NCI-H524 treated with DMSO at 0.1 percent for 48 hours (cell line): ENCODE measurements at places on chromosomes 2 and 18.
A peak's percentile ranks its signal among the peaks of the same experiment; 100 is the strongest.

DNA sequence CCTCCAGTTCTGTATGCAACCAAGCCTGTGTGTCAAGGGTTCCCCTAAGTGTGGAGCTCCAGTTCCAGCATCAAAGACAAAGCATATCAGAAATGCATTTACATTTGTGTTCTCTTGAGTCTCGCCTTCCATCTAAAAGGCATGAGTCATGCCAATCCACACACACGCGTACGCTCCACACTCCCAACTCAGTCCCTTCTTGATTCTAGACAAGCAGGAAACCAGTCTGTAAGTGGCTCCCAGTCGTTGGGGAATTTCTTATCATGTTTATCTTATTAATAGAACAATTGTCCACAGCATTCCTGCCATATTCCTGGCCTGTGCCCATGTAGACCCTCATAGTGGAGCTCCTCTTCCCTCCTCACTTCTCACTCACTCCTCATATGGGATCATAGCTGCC is 86.4 kb upstream of the SLC35G4 start:
- no peak for DNase-seq

DNA sequence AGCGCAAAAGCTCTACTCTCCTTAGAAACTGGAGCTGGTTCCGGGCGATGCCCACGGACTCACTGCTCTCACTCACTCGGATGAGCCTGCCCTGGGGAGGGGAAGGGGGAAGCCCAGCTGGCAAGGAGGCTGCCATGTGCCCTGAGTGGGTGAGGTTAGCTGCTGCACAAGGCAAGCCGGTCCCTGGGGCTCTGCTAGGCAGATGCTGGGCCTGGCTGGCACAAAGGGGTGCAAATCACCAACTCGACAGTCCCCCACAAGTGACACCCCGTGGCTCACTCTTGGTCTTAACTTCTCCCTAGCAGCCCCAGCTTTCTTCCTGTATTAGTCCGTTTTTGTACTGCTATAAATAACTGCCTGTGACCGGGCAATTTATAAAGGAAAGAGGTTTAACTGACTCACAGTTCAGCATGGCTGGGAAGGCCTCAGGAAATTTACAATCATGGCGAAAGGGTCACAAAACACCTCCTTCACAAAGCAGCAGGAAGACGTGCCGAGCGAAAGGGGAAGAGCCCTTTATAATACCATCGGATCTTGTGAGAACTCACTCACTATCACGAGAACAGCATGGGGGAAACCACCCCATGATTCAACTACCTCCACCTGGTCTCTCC is 33.2 kb downstream of the ADCY3 start:
- DNase-seq, result peak; percentile 46

GRCh38 chr2:237581751-237582746 is 8.5 kb downstream of the RAB17 start:
- DNase-seq, result peak; percentile 23

DNA sequence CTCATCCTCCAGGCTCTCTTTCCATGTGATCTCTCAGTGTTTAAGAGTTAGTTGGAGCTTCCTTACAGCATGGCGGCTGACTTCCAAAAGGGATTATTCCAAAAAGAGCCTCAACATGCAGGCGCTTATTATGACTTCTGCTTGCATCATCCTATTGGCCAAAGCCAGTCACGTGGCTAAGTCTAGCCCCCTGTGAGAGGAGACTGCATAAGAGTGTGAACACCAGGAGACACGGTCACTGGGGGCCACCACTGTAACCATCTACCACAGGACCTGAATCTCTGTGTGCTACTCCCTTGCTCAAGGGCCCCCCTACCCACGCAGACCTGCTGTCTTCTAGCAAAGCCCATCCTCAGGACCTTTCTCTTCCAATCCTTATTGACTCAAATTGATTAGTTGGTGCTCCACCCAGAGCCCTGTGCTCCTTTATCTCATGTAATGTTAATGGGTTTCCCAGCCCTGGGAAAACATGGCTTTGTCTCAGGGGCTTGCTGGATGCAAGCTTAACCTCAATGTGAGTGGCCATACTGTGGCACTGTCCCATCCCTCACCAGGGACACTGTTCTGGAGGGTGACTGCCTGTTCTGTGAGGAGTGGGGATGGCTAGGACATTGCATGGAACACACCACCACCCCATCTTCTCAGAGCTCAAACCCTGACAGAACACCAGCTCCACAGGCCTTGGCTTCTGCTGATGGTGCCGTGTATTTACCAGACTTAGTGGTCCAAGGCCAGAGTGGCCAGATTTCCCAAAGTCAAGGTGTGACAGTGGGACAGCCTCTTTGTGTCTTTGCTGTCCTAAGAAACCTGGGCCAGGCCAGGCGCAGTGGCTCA is 4.2 kb downstream of the IL1RN start:
- DNase-seq, result no peak

DNA sequence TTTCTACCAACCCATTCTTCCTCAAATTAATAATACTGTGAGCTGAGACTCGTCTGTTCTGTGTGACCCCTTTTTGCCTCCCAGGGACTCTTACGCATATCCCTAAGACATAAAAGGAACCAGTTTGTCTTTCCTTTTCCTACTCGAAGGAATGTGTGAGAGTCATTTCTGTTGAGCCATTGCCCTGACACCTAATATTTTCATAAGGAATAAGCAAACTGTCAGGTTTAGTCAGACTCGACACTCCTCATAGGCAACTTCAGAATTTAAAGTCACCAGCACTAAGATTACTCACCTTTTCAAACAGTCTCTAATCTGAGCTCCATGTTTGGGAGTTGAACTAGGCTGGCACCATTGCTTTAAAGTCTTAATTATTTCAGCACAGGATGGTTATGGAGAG is 305.5 kb downstream of the IKZF2 start:
- DNase-seq, result no peak

GRCh38 chr2:179622635-179623300 is 238.6 kb downstream of the ZNF385B start:
- no peak for DNase-seq

GRCh38 chr2:121591199-121591598 is 58.1 kb downstream of the CLASP1 start:
- no peak for DNase-seq

GRCh38 chr18:23095463-23095862 is 39.8 kb upstream of the CABLES1 start:
- DNase-seq, result no peak

GRCh38 chr2:28547906-28548600 is 52.2 kb downstream of the PLB1 start:
- DNase-seq, result no peak

DNA sequence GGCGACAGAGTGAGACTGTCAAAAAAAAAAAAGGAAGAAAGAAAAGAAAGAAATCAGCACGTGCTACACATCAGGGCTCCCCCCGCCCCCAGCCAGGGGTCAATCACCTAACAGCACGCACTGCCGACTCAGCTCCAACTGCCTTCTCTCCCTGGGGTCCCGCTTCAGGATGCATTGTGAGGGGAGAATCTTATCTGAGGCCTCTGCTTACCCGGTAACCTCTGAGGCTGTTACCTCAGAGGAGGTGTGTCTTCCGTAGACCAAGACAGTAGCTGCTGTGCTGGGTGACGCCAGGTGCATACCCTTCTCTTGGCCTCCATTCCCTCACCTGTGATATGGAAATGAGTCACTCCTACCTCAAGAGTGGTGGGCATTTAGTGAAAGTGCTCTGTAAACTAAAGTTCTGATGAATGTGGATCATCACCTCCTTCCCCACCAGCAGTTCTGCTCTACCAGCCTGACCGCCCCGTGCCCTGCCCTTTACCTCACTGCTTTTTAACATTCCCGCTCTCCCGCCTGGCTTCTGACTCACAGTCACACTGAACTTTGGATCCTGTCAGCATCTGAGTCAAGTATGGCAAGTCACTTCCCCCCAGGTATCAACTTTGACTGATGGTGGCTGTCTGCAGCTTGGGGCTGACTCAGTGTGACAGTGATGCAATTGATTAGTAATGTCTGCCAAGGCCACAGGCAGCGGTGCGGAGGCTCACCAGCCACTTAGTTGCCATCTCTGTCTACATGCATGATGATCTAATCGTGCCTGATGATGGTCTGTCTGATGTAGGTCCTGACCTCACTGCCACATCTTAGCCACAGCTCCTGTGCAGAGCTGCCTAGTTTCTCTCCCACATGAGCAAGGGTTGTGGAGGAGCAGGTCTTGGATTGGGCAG is 20.1 kb downstream of the ARID5A start:
- DNase-seq, result no peak

GRCh38 chr18:75477900-75478299 is 50.4 kb upstream of the SMIM21 start:
- no peak for DNase-seq

DNA sequence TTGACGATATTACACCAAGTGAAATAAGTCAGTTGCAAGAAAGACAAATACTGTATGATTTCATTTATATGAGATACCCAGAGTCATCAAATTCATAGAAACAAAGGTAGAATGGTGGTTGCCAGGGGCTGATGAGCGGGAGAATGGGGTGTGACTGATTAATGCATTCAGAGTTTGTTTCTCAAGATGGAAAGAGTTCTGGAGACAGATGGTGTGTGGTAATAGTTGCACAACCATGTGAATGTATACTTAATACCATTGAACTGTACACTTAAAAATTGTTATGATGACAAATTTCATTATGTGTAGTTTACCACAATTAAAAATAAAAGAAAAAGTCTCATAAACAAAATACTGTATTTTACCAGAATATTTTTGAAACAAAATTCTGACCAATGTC is 117.3 kb downstream of the PIGN start:
- no peak for DNase-seq

- no peak for DNase-seq
Measured at GRCh38 chr2:64157792-64158191, 13.6 kb upstream of the PELI1 start.

GRCh38 chr2:174344716-174345461 is 10.1 kb downstream of the SP9 start:
- DNase-seq, result peak; percentile 8

DNA sequence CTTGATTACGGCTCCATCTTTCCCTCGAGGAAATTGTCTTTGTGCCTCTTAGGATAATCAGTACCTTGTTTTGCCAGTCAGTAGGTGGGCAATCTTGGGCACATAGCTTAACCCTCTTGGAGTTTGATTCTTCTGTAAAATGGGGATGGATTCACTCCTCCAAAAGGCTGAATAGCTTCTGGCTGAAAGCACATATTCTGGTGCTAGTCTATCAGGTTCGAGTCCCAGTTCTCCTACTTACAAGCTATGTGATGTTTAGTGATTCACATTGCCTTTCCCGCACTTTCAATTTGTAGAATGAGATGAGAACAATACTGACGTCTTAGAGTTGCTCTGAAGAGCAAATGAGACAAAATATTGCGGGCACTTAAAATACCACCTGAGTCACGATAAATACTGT is 43.9 kb downstream of the ATIC start:
- no peak for DNase-seq

DNA sequence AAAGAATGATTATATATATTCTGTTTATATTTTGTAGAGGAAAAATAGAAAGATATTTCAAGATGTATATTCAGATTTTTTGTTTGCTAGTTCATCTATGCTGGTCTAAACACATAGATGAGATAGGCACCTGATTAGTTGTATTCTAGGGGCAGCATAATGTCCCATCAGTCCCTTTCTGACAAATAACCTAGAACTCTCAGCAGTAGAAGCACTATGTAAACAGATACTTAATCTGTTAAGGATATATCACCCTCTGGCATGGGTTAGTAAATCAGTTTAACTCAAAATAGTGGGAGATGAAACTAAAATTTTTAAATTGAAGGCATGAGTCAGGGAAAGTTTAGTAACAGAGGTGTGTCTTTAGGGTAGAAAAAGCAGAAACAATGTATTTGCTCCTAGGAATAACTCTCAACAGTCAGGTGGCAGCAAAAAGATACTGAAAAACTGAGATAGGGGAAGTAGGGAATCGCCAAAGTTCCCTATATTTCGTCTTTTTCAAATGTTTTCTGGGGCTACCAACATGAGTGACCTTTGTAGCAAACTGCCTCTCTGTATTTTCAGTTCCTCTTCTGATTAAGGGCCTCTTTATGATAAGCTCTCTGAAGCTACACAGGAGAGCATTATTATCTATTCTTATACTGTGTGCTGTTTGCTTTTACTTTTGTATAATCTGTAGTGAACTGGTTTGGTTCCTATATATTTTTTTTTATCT is 5.7 kb downstream of the PPP1R1C start:
- no peak for DNase-seq

DNA sequence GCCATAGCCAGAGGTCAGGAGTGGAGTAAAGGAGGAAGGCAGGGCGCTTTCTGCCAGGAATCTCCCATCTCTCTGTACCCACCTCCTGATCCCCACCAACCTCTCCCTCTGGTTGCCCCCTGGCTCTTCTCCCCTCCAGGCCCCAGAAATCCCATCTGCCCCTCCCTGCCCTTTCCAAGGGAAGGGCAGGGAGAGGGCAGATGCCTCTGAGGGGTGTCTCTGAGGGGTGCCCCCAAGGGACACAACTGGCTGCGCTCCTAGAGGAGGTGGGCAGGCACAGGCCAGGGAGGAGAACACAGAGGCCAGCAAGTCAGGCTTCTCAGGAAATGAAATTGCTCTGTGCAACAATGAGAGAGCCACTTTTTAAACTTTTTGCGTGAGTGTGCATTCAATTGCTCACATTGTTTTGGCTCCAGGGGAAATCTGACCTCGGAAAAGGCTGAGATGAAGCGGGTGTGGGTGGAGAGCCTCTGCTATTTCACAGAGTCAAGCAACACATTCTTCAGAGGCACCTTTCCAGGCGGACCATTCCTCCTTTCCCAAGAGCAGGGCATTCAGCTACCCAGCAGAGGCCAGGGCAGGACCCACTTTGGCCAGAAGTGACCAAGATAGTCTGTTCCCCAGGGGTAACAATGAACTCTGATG is 125.5 kb downstream of the SMAD7 start:
- no peak for DNase-seq

DNA sequence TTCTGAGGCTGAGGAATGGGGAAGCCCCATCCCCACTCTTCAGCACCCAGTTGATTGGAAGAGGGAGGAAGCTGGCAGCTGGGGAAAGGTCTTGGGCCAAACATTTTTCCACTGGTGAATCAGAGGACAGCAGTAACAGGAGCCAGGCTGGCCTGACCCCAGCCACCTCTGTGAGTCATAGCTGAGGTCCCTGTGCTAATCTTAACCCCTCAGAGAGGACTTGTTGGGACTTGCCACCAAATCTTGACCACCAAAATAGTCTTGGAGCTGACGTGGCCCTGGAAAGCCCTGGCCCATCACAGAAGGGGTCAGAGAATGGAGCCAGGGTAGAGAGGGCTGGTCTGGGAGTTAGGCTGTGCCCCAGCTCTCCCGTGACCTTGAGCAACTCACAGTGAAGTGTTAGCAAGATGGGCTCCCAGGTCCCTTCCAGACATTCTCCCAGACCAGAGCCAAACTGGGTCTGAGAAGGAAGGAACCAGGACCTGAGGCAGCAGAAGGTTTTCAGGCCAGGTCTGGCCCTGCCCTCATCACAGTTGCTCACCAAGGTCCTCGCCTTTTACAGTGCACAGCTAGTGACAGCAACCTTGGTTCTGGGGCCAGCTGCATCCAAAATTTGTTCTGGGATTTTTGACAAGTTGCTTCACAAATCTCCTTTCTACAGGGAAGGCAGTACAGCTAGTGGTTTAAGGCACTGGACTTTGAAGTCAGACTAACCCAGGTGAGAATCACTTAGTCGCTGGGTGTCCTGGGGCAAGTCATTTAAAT is 266.6 kb downstream of the CYP26B1 start:
- DNase-seq, result no peak
